ENCODE measurements at places on chromosomes 2 and 18.

DNA sequence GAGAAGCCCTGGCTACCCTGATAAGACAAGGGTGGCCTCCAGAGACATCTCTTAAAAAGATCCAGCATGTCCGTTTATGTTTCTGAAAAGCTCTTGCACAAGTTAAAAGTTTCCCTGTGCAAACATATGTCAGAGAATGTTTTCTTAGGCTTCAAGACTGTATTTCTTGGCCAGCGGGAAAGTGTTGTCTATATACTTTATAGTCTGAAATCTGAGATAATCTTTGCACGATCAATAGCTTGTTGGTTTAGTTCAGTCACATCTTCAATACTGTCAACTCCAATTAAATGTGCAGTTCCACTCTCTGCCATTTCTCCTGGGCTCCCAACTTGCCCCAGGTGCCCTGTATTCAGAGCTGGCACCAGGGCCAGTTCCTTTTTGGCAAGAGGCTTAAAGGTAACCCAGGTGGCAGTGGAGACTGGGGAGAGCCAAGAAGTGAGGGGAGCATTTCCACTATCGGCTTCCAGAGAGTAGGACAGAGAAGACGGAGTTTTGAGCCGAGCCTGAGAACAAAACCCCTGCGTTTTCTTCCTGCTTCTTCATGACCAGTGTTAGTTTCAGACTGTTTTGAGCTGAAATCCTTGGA is 64.4 kb downstream of the ACOXL start:
- DNase-seq = no peak

GRCh38 chr2:238518821-238519186 is 92.1 kb downstream of the ASB1 start:
- DNase-seq = no peak

GRCh38 chr2:26001743-26002351 is 19.6 kb upstream of the KIF3C start:
- no peak for DNase-seq

- DNase-seq = no peak
Observed at GRCh38 chr2:50724837-50725236, 307.1 kb downstream of the NRXN1 start.

- DNase-seq = no peak
Observed at GRCh38 chr18:24702001-24702515, 241.6 kb downstream of the HRH4 start.

- no peak for DNase-seq
Observed at GRCh38 chr2:201813996-201814760, 7.8 kb downstream of the CDK15 start.

GRCh38 chr2:102099536-102100298 is 42.8 kb upstream of the IL1R1 start:
- no peak for DNase-seq

GRCh38 chr18:52459890-52460289 is 119.9 kb downstream of the DCC start:
- DNase-seq = no peak

DNA sequence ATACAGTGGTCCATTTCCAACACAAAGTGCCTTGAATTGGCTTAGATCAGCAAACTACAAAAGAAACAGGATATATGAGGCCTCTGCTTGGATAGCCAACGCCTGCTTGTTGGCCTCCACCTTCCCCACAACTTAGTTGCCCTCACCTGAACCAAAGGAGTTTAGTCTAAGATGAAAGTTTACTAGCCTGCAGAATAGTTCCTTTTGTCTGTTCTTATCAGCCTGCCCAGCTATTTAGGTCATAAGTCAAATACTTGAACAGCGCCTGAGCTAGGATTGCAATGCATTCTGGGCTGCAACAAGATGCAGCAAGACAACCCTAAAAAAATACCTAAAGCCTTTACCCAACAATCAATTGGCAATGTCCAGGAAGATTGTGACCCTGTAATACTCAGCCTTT is 13.1 kb upstream of the EPG5 start:
- no peak for DNase-seq

GRCh38 chr18:78519394-78520062 is 460.1 kb upstream of the SALL3 start:
- no peak for DNase-seq

- no peak for DNase-seq
Observed at GRCh38 chr2:164066095-164066494, 330.3 kb upstream of the FIGN start.

DNA sequence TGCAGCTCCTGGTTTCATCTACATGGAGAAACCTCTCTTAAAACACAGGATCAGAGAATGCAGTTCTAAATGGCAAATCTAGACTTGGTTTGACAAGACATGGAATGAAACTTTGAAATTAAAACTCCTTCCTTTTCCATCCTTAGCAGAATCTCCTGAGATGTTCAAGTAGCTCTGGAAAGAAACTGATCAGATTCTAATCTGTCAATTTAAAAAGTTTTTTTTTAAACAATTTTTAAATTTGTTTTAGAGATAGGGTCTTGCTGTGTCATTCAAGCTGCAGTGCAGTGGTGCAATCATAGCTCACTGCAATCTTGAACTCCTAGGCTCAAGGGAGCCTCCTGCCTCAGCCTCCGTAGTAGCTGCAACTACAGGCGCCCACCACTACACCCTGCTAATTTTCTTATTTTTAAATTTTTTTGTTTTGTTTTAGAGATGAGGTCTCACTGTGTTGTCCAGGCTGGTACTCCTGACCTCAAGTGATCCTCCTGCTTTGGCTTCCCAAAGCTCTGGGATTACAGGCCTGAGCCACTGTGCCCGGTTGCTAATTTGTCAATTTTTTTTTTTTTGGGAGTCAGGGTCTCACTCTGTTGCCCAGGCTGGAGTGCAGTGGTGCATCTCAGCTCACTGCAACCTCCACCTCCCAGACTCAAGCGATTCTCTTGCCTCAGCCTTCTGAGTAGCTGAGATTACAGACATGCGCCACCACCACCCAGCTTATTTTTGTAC is 216.7 kb downstream of the TGIF1 start:
- DNase-seq = no peak

DNA sequence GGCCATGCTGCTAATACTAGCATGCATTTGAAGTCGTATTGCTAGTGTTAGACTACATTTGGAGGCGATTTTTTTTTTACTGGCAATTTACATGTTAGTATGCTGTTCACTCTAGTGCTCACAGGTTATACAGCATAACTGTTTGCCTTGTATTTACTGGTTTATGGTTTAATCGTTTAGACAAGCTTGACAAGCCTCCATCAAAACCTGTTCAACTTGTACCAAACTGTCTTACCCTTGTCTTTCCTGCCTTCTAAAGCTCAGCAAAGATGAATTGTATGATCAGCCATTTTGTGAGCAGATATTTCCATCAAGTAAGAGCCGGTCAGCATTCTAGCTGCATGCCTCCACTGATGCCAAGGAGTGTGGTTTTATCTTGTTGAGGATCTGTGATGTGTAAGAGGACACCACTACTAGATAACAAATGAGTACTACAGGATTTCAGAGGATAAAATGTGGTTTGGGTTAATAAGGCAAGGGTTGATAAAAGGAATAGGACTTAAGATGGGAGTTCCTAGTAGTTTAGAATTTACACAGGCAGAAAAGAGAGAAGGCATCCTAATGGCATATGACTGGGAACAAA is 68.4 kb upstream of the ITM2C start:
- DNase-seq = no peak

DNA sequence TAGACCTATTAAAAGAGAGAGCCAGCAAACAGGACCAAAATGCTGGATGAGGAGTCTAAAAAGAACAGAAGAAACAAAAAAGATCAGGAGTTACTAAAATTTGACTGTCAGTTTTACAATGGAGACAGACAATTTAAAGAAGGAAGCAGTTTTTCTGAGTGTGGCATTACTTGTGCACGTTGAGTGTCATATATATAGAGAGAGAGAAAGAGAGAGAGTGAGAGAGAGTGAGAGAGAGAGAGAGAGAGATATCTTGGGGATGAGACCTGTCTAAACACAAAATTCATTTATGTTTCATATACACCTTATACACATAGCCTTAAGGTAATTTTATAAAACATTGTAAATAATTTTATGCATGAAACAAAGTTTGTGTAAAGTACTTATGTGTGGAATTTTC is 2.1 kb upstream of the GALNT3 start:
- DNase-seq = no peak

GRCh38 chr2:75528221-75528977 is 32.3 kb downstream of the EVA1A start:
- no peak for DNase-seq

DNA sequence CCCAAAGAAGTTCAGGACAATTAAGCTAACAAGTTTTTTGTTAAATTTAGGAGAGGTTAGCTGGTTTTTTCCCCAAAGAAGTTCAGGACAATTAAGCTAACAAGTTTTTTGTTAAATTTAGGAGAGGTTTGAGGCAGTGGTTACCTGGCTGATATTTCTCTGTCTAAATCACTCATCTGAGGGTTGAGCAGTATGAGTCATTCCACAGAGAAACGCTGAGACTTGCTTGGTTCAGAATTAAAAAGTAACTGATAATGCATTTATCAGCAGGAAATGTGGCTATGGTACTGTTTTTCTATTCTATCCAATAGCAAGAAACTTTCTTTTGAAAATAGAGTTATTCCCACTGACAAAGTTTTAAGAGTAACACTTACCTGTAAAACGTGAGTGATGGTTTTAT is 22.8 kb upstream of the KIDINS220 start:
- DNase-seq = no peak

GRCh38 chr2:38534746-38535403 is 67.9 kb downstream of the HNRNPLL start:
- no peak for DNase-seq

DNA sequence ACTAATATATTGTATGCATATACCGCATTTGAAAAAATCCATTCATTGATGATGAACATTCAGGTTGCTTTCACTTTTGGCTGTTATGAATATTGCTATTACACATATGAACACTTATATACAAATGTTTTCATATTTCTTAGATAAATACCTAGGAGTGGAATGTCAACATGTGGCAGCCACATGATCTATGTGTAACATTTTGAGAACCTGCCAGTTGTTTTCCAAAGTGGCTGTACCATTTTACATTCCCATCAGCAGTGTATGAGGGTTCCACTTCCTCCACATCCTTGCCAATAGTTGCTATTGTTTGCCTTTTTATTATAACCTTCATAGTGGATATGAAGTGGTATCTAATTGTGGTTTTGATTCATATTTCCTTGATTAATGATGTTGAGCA is 40.5 kb downstream of the CCDC85A start:
- no peak for DNase-seq

All from stimulated activated CD4-positive, alpha-beta T cell treated with anti-CD3 and anti-CD28 coated beads, Interleukin-15, amount 100 ng/mL, for 1 hour (primary cell).